ENCODE measurements at places on chromosomes 1 and 21. TPM values are rescaled to one million over a fixed set of nuclear protein-coding genes. Genes with fewer than 3 reads are reported as not detected.

DMRTA2 gene
- total RNA-seq, result not detected

RABIF gene
- total RNA-seq, result 15.1 TPM

C2CD2 gene
- 5.3 TPM for total RNA-seq

GBP1 gene
- 219 TPM for total RNA-seq

FAM131C gene
- total RNA-seq, result 0.41 TPM

CHIT1 gene
- 0.18 TPM for total RNA-seq

CDC7 gene
- 25.1 TPM for total RNA-seq

CNKSR1 gene
- 5.9 TPM for total RNA-seq

RGS8 gene
- total RNA-seq, result not detected

FCRLA gene
- total RNA-seq, result not detected

PTBP2 gene
- total RNA-seq, result 15.2 TPM

CXADR gene
- 0.50 TPM for total RNA-seq

DEPDC1 gene
- total RNA-seq, result 24.5 TPM

TMEM81 gene
- 2.9 TPM for total RNA-seq

DIRAS3 gene
- not detected for total RNA-seq

SYT6 gene
- total RNA-seq, result not detected

SPRR1B gene
- total RNA-seq, result not detected

NDC1 gene
- 27.3 TPM for total RNA-seq

ZYG11B gene
- 13.6 TPM for total RNA-seq

ICOSLG gene
- 10.2 TPM for total RNA-seq

PRAMEF5 gene
- total RNA-seq, result not detected

Data from T-helper 2 cell treated with Interferon-gamma antibody and Interleukin-4, amounts not matched to agents 100 ng/mL and 5 ng/mL, for 36 hours (primary cell).